ENCODE measurements at places on chromosomes 2 and 18.

DNA sequence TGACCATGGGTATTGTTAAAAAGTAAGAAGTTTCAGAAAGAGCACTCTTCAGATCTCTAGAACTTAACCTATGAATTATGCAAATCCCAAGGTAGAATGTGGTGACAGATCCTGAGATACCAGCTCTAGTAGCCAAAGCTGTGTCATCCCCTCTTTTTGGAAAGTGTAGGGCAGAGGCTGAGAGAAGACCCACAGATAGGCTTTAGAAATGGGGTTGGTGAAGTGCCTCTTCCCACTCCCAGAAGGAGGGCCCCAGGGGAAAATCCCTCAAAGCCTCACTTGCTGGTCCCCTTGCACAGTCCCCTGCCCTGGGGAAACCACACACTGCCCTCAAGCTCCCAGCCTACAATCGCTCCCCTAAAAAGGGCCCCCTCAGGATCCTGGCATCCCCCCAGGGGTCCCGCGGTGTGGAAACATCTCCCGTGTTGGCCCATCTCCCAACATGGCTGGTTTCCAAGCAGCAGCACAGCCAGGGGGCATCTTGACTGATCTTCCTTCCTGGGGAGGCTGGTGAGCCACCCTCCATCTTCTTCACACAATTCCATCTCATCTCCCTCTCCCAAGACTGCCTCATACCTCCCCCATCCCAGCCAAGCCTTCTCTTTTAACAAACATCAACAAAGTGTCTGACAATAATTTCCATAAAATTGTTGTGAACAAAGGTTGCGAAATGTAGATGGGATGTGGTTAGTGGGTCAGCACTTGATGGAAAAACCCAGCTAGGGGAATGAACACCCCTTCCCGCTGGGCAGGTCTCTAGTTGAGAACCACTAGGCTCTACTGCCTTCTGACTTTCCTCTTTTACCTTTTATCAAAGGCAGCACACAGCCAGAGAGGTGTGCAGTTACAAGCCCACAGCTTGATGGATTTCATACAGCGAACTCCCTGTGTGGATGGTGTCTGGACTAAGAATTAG is 25.1 kb downstream of the MAL start:
- peak; percentile 41 for DNase-seq

DNA sequence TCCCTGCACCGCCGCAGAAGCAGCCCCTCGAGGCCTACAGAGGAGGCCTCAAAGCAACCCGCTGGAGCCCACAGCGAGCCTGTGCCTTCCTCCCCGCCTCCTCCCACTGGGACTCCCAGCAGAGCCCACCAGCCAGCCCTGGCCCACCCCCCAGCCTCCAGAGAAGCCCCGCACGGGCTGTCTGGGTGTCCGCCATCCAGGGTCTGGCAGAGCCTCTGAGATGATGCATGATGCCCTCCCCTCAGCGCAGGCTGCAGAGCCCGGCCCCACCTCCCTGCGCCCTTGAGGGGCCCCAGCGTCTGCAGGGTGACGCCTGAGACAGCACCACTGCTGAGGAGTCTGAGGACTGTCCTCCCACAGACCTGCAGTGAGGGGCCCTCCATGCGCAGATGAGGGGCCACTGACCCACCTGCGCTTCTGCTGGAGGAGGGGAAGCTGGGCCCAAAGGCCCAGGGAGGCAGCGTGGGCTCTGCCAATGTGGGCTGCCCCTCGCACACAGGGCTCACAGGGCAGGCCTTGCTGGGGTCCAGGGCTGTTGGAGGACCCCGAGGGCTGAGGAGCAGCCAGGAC is 31.2 kb downstream of the GPC1 start:
- no peak for DNase-seq

DNA sequence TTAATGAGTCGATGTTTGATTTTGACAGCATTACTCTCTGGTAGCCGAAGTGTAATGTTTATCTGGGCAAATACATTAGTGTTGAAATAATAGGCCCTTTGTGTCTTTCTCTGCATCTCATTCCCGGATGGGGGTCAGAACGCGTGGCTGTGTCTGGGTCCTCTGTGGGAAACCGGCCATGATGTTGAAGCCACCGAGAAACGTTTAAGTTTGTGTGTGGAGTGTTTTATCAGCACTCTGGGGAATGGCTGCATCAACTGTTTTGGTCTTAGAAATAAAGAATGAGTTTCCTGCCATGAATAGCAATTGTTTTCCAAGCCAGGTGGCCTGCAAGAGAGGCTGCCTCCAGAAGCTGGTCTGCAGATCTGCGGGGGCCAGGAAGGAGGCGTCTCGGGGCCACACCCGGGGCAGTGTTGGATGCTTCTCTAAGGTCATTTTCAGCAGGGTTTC is 69.7 kb downstream of the RNF144A start:
- no peak for DNase-seq

- DNase-seq, result no peak
Measured at GRCh38 chr2:40103163-40103562, 324.1 kb upstream of the THUMPD2 start.

GRCh38 chr2:43087413-43087812 is 139.0 kb downstream of the ZFP36L2 start:
- DNase-seq, result no peak

DNA sequence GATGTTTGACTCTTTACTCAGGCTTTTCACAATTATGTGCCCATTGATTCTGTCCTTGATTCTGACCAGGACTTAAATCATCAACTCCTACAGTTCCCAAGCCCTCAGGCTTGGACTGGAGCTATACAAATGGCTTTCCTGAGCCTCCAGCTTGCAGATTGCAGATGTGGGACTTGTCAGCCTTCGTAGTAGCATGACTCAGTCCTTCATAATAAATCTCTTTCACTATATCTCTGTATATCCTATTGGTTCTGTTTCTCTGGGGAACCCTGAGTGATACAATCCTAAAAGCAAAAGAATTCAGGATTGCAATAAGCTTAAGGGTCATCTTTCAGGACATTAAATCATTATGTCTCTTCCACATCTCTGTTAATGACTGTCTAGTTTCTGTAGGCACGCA is 356.6 kb downstream of the RIT2 start:
- no peak for DNase-seq

GRCh38 chr18:44374966-44375365 is 305.7 kb upstream of the SETBP1 start:
- no peak for DNase-seq

DNA sequence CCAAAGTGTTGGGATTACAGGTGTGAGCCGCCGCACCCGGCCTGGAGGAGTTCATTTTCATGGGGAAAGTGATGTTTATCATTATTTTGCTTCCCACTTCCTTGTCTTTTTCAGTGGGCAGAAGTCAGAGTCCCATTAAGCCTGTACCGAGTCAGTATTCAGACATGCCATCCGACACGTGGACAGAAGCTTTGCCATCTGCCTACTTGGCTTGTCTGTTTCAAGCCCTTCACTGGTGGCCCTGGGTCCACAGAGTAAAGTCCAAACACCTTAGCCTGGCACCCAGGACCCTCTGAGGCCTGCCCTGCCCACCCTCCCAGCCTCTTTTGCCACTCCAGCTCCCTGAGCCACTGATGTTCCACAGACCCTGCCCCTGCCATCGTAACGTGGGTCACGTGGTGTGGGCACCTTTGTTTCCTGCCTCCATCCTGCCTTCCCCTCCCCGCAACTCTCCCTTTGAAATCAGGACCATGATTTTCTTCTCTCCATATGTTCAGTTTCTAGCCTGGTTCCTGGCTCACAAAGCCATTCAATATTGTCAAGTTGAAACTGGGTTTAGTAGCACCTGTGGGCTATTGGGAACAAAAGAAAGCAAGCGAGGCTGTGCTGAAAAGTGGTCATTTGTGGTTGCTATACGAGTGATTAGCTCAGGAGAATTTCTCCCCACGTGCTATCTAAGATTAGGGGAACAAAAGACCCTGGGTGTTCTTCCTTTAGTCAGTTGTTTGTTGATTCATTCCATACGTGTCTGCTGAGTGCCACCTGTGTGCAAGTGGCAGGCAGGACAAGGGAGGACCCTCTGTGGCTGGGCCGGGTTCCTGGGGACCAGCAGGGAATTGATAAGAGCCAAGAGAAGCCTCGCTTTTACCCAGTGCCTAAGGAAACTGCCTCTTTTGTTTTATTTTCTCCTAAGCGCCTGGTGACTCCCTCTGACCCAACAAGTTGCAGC is 5.1 kb upstream of the ODC1 start:
- DNase-seq, result no peak

DNA sequence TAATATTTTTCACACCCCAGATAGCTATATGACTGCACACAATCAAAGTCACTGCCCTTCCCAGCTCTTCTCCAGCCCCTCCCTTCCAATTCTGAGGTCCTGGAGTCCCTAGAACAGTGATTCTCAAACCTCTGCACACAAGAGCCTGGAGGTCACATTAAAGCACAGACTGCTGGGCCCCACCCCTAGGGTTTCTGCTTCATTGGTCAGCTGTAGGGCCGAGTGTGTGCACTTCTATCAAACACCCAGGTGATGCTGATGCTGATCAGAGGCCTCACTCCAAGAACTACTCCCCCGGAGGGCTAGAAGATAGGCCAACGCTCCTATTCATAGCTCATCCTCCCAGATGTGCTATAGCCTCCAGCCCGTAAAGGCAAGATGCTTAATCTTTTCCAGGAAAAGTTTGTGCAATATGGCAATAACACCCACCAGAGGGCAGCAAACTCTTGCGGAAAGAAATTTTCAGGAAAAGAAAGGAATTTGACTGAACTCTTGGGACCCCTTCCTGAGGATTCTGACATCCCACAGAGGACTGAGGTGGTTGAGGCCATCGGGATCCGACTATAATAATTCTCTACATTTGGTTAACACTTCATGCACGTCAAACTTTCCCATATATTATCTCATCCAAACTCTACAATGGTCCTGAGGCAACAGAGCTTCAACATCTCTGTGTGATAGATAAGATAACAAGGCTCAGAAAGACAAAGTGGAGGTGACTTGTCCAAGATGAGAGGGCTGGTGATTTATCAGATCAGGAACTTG is 194.2 kb upstream of the PKDCC start:
- DNase-seq, result no peak

DNA sequence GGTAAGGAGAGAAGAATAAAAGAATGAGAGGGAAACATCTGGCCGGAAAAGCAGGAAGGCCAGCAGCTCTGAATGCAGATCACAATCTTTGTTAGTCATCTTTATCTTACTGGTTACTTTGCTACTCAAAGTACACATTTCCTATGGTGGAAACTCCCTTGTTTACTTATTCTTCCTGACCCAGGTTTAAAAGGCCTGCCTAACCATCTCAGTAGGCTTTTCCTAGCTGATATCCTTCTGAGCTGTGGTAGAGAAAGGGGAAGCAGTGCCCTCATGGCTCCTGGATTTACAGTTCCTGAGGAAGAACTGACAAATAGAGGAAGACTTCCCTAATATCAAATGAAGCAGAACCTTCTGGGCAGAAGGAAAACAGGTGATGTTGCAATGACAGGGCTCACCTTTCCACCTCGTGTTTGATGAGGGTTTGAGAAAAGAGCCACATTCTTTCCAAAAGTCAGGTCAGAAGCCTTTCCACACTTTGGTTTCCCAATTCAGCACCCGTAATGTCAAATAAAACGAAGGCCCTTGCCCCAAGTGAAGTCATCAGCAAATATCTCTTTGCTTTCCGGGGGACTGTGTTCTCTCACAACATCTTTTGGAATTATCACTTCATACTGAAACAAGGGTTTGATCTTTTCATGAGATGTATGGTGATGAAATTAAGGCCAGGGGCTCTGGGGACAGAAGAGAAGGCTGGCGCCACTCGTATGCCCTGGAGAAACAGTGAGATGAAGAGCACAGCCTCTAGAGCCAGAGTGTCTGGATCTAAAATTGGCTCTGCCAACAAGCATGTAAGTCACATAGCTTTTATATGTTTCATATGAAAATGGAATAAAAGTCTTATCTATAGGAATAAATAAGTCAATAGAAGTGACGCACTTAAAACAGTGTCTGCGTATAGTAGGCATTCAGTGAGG is 26.7 kb upstream of the APOB start:
- no peak for DNase-seq

DNA sequence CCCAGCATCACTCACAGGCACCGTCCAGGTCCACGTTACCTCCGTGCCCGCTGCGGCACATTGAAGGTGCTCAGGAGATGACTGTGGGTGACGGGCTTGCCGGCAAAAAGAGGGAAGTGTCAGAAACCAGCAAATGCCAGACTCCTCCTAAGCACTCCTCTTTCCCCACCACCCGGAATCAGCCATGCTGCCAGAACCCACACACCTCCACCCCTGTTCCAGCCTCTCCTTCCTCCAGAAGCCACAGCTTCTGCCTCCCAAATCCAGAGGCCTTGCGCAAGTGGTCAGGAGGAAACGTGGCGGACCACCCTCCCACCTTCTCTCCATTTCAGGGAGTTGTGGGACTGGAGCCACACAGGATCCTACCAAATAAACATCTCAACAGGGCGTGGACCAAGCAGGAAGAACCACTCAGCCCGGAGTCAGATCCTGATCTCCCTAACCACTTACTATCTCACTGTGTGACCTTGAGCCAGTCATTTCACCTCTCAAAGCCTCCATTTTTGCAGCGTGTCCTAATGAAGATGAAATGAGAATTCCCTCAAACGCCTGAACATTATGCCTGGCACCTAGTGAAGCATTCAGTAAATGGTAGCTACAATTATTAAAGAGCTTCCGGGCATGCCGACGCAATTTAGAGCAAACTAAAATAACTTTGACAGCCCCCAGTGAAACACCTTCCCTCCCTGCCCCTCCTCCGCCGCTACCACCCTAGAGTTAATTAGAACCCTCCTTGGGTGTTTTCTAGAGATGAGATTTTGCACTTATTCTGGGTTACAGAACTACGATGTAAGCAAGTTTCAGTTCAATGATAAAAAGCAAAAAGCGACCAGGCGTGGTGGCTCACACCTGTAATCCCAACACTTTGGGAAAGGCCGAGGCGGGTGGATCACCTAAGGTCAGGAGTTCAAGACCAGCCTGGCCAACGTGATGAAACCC is 32.9 kb downstream of the SMAD7 start:
- DNase-seq, result no peak

DNA sequence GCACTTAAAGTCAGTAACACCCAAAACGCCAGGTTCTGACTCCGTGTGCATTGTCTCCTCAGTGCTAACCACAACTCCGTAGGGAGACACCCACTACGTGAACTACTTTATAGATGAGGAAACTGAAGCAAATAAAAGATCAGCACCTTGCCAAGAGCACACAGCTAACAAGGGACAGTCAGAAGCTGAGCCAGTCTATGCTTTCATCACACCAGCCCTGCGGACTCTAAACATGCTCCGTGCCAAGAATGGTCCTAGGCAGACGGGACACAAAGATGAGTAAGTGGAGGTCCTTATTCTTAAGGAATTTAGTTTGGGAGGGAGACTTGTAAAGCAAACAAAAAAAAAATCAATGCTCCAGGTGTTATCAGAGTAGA is 9.6 kb downstream of the MBOAT2 start:
- no peak for DNase-seq

- peak; percentile 31 for DNase-seq
Measured at GRCh38 chr2:218516614-218517013, 51.5 kb downstream of the USP37 start.
